ENCODE measurements at places on chromosomes 2 and 18.

DNA sequence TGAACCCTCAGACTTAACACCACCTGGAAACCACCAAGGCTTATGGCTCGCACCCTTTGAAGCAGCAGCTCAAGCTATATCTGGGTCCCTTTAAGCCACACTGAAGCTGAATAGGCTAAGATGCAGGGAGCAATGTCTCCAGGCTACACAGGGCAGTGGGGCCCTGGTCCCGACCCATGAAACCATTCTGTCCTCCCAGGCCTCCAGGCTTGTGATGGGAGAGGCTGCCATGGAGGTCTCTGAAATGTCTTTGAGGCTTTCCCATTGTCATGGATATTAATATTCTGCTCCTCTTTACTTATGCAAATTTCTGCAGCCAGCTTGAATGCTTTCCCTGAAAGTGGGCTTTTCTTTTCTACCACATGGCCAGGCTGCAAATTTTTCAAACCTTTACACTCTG lies 608.7 kb downstream of the CNTNAP5 start:
- no peak for DNase-seq

GRCh38 chr2:65476778-65477177 lies 44.4 kb upstream of the SPRED2 start:
- DNase-seq = no peak

DNA sequence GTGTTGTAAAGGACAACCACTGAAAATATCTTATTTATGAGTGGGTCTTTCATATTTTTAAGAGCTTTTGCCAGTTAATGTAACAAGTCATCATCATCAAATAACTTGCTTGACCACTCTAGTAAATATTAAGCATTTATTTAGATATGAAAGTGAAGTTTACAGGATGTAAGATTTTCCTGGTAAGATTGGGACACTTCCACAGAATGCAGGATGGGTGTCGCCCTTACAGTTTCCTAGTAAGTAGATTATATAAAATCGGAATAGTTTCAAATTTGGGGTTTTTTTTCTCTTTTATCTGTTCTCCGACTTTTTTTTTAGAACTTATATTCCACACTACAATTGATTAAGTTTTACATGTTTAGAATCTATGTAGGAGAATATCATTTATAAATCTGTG lies 14.8 kb upstream of the SLC40A1 start:
- no peak for DNase-seq

DNA sequence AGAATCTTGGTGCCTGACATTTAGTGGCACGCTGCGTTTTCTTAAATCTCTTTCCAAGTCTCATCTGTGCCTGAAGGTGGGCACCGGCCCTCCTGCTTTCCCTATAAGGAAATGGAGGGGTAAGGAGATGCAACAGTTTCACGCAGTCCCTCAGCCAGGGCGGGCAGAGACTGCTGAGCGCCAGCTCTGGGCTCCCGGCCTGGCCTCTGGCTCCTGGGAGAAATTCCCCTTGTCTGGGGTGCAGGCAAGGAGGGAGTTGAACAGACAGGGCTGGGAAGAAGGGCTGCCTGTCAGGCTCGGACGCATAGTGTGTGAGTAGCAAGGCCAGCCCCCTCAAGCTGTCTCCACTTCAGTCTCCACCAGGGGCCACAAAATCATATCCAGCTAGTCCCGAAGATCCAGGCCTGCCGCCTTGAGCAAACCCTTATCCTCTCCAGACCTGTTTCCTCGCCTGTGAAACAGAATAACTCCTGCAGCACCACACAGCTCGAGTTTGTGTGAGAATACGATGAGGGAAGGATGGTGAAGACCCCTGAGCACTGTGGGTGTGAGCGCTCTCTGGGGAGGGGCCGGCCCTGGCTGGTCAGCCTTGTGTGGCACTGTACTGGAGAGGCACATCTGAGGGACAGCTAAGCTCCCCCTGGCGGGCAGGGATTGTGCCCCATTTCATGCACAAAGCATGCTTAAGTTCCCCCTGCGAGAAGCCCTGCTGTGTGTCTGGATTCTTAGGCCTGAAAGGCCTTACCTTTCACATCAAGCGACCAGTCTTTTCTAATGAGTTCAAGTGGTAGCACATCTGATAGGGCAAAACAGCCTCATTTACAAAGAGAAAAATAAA lies 33.8 kb downstream of the SDC1 start:
- DNase-seq = peak; percentile 8

GRCh38 chr2:121049131-121049530 lies 235.9 kb downstream of the TFCP2L1 start:
- no peak for DNase-seq

All from activated CD4-positive, alpha-beta T cell treated with anti-CD3 and anti-CD28 coated beads, Interleukin-2, Interleukin-6, amounts not matched to agents 100 ng/mL and 50 ng/mL, durations not matched to agents 16 hours and 8 hours (primary cell).